ENCODE measurements at places on chromosomes 4 and X.

DNA sequence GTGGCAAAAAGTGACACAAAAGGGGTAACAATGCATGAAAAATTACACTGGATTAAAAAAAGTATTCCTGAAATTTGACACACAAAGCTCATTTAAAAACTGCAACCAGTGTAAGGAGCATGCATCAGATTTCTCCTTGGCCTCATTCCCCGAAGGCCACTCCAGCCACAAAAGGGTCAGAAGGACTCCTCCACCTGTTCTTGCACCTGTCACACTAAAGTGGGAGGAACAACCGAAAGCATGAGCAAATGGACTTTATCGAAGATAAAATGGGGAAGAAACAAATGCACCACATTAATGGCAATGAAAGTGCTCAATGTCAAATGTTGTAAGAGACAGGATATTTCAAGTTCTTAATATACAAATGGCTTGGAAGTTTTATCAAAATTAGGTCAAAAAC, 88.2 kb downstream of the ADGRA3 start:
- no peak for DNase-seq

- DNase-seq = no peak
Measured at GRCh38 chr4:184368290-184368689, 106.1 kb downstream of the IRF2 start.

- DNase-seq = no peak
Measured at GRCh38 chr4:176608346-176608745, 184.4 kb downstream of the VEGFC start.

GRCh38 chrX:112866175-112866574, 25.5 kb upstream of the AMOT start:
- no peak for DNase-seq

GRCh38 chr4:34572026-34572425, 1672.3 kb downstream of the ARAP2 start:
- DNase-seq = no peak

- no peak for DNase-seq
Measured at GRCh38 chrX:117134983-117135382, 672.2 kb upstream of the CT83 start.
